ENCODE measurements at places on chromosomes 11 and 22. TPM values are rescaled to one million over a fixed set of nuclear protein-coding genes. Genes with fewer than 3 reads are reported as not detected.

- DNase-seq = no peak
These were observed 16.7 kb upstream of the FAM168A start for GRCh38 chr11:73614591-73614990.

- DNase-seq = no peak
These were observed 4.0 kb downstream of the EP300 start for GRCh38 chr22:41096391-41096790.

- no peak for DNase-seq
These were observed 9.1 kb downstream of the ANKK1 start for GRCh38 chr11:113396690-113397089.

DNA sequence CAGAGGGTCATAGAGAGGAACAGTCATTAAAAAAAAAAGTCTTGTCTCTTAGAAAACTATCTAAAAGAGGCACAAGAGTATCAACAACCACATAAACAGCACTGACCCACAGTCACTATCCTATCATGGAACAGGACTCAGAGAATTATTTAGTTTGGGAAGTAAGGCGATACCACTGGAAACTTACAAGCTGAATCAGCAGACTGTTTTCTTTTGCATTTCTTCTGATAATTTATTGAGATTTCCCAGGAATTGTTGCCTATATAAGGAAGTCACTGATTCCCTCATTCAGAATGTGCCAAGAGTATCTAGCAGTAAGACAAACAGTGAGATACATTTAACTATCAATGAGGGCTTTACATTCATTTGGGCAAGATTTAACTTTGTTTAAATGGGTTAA lies 304.1 kb downstream of the GUCY1A2 start:
- no peak for DNase-seq

- DNase-seq = no peak
These were observed 51.6 kb upstream of the DEUP1 start for GRCh38 chr11:93278976-93279375.

ATM gene
- total RNA-seq = 214 TPM

RDX gene
- total RNA-seq = 37.9 TPM

- DNase-seq = no peak
These were observed 55.0 kb downstream of the MICAL2 start for GRCh38 chr11:12165237-12165875.

- DNase-seq = no peak
These were observed 2.6 kb downstream of the NPTXR start for GRCh38 chr22:38841211-38841610.
